ENCODE measurements at places on chromosomes 1 and 21.

DNA sequence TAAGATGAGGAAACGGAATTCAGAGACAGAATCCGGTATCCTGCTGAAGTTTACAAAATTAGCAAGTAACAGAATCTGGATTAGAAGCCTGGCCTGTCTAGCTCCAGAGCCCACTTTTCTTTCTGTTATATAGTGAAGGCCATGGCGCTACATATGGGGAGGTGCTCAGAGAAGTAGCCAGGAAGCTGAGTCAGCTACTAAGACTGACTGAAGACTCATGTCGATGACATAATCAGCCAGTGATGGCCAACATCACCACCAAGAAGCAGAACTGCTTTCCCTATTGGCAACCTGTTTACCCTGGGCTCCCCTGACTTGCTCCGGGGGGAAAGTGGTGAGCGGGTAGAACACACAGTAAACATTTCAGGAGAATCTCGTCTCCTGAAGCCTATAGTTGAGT lies 18.8 kb downstream of the LRRC52 start:
- no peak for DNase-seq

- no peak for DNase-seq
These were observed 30.5 kb downstream of the SIPA1L2 start for GRCh38 chr1:232599178-232600041.

GRCh38 chr1:33626801-33627200 lies 154.4 kb downstream of the ZSCAN20 start:
- DNase-seq: no peak

GRCh38 chr1:162918151-162918754 lies 57.3 kb upstream of the CCDC190 start:
- DNase-seq: no peak

DNA sequence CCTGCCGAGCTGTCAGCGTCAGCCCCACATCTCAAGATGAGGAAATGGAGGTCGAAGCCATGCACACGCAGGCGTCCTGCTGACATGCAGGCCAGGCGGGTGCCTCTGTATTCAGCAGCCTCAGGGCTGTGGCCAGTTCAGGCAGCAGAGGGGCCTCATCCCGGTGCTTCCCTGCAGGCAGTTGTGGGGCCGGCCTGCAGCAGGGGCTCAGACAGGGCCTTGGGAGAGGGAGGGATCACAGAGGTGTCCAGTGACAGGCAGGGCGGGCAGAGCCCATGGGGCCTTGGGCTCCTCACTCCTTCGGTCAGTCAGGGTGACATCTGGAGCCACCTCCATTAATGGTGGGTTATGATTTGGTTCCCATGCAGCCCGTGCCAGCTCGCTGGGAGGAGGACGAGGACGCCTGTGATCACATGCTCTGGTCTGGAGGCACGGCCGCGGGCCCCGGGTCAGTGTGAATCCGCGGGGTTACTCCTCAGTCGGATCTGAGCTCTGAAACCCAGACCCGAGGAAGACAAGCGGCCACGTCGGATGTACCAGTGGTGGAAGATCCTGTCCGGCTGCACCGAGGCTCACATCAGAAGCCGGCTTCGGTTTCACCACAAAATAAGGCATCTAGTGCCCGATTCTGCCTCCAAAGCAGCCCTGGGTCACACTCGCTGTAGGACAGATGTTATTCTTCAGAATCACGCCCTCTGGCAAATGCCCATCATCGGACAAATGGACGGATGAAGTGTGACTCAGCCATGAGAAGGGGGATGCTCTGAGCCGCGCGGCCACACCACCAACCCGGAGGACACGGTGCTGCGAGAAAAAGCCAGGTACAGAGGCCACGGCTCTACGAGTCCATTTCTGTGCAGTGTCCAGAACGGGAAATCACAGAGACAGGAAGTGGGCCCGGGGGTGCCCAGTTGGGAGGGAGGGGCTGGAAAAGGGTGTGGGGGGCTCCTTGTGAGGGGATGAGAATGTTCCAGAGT lies 33.4 kb downstream of the KRTAP10-1 start:
- no peak for DNase-seq

GRCh38 chr1:151472856-151473731 lies 13.8 kb upstream of the POGZ start:
- DNase-seq: no peak

DNA sequence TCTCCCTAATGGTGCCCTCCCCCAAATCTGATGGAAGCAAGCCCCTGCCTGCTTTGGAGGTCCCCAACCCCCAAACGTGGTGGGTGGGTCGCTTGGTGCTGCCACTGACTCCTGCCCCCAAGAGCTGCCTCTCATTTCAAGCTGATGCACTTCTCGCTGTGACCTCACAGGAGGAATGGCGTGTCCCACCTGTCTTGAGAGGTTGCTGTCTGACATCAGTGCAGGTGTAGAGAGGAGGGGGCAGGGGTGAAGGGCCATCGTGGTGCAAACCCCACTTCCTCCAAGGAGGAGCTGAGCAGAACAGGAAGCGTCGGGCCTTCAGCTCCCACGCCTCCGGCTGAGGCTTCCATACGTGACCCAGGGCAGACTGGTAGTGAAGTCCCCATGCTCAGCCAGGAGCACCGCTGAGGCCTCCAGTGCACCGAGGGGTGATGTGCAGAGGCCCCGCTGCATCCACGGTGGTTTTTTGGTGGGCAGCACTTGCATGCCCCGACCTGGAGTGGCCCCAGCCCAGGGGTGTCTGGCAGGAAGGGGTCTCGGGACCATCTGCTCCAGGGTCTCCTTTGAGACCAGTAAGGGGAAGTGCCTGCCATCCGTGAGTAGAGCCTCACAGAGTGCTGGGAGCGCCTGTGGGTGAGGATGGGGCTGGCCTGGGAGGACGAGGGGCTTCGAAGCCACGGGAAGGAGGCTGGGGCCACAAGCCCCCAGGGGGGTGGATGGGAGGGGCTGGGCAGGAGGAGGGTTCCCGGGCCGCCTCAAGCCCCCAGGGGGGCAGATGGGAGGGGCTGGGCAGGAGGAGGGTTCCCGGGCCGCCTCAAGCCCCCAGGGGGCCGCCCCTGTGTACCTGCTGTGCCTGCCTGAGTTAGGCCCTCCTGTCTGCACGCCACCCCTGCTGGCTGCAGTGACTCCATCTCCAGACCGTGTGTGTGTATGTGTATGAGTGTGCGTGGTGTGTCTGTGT lies 39.8 kb downstream of the WDR4 start:
- no peak for DNase-seq

DNA sequence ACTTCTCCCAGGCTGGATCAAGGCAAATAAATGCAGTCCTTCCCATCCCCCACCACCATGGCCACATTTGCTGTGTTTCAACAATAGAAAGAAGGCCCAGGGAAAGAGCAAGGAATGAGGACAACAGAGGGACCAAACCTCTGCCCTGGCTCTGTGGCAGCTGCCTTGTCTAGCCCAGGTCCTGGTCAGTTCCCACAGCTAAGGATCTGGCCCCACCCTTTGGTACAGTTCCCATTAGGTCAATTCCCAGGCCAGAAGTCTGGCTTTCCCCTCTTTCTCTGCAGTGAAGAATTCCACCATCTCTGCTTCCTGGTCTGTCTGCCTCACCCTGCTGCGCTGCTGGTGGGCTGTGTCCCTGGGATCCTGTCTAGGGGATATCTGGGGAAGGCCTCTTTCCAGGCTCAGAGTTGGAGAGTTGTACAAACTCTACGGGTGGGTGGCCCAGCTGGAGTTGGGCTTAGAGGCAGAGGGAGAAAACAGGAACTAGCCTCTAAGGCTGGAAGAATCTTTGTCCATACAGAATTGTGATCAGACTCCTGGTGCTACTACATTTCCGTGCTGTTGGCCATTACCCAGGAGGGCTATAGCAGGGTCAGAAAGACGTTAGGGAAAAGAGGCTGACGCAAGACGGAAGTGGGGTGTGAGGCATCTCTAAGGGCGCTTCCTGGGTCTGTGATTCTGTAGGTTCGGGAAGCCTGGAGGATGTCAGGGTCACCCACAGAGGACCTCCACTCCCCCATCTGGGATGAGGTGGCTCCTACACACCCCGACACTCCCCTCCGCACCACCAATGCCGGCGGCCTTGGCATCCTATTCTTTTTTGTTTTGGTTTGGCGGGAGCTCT lies 953 bp upstream of the NDUFS2 start:
- no peak for DNase-seq
